Psoas muscle (tissue), 8 donors: ENCODE measurements at places on chromosomes 5 and 9. TPM values are rescaled to one million over a fixed set of nuclear protein-coding genes. Genes with fewer than 3 reads are reported as not detected.
A peak's percentile ranks its signal among the peaks of the same experiment; 100 is the strongest.

- no peak for DNase-seq
Observed at GRCh38 chr5:40988746-40989510, 79.6 kb downstream of the C7 start.

DNA sequence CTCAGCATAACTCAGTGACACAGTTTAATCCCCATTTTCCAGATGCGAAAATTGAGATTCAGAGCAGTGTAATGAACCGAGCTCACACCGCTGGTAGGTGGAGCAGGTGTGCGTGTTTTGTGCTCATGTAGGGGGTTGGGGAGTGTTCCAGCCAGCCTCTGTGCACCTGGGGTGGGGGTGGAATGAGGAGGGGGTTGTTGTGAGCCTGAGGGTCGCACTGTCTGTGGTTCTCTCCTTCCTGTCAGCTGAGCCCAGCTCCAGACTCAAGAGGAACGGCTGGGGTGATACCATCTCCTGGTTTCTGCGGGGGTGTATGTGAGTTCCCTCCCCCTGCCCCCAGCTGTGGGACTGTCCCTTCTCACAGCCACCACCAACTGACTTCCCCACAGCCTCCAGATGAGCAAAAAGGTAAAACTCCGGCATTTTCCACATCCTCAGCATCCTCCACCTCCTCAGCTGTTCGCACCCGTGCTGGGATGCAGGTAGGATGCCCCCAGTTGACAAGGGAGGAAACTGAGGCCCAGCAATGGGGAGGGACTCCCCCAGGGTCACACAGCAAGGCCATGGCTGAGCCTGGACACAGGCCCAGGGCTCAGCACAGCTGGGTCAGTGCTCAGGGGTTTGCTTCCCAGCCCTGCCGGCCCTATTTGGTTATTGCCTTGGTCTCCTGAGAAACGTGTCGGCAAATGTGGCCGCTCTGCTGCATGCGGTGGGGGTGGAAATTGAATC lies 2.1 kb downstream of the SH2D3C start:
- DNase-seq = peak; percentile 70

GRCh38 chr9:14051419-14051818 lies 262.5 kb downstream of the NFIB start:
- no peak for DNase-seq

DNA sequence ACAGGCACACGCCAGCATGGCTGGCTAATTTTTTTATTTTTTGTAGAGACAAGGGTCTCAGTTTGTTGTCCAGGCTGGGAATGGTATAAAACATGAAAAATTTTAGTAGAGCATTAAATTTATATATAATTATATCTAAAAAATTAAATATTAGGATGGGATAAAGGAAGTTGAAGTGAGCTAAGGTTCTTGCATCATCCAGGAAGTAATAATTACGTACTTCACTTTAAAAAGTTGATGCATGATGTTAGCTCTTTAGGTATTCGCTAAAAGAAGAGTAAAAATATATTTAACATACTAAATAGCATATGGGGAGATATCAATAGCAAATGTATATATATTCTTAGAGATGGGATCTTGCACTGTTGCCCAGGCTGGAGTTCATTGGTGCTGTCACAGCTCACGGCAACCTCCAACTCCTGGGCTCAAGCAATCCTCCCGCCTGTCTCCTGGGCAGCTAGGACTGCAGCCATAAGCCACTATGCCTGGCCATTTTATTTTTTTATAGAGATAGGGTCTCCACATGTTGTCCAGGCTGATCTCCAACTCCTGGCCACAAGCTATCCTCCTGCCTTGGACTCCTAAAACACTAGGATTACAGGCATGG lies 12.3 kb downstream of the DCAF10 start:
- no peak for DNase-seq

- DNase-seq = no peak
Observed at GRCh38 chr9:8374471-8374870, 574.9 kb upstream of the DMAC1 start.

DNA sequence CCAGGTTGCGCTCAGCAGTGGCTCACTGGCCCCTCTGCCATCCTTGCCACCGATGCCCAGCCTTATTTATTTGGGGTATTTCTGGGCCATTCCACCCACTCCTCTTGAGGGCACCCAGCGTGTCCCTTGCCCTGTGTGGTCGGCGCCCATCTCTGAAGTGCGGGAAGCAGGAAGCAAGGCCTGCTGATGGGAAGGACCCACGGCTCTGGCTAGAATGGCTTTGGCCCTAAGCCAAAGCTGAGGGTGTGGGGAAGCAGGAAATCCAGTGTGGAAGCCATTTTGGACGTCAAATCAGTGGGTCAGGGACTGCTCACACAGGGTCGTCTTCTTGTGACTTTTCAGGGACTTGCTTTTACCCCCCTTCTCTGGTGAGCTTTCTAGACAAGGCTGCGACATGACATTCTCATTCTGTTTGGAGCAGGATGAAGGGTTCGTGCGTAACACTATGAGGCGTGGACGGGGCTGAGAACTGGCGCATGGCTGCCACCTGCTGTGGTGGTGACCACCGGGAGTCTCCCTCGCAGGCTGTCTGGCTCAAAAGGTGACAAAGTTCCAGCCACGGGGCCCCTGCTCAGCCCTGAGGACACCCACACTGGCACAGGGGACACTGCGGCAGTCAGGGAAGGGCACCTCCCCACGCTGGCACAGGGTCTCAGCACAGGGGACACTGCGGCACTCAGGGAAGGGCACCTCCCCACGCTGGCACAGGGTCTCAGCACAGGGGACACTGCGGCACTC lies 50.7 kb upstream of the NKD2 start:
- DNase-seq = no peak

- no peak for DNase-seq
Observed at GRCh38 chr5:142313682-142314081, 11.1 kb downstream of the SPRY4 start.

- DNase-seq = no peak
Observed at GRCh38 chr5:150583541-150584225, 56.8 kb upstream of the SYNPO start.

GRCh38 chr9:105466898-105467455 lies 19.1 kb downstream of the FSD1L start:
- DNase-seq = no peak

DNA sequence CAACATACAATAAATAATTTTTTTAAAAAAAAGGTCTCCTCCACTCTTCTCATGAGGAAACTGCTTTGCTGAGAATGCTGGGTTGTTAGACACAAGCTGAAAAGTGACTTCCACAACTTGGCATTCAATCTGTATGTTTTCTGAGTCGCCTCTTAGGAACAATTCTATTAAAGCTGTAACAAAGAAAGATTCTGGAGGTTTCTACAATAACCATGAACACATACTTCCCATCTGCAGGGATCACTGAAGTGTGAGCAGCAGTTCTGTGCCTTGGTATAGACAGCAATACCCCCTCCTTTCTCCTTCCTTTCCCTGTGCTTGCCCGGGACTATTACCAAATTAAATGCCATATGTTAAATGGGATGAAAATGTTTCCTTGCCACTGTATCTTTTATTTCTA lies 1.5 kb downstream of the DIRAS2 start:
- no peak for DNase-seq

Gene PCDHGA8
- total RNA-seq = 0.82 TPM

Gene SCGB3A2
- not detected for total RNA-seq

Gene ISL1
- not detected for total RNA-seq

Gene SPINK4
- not detected for total RNA-seq

Gene ELAVL2
- 0.32 TPM for total RNA-seq
